T-helper 9 cell (primary cell): ENCODE measurements at places on chromosomes 7 and 10.

DNA sequence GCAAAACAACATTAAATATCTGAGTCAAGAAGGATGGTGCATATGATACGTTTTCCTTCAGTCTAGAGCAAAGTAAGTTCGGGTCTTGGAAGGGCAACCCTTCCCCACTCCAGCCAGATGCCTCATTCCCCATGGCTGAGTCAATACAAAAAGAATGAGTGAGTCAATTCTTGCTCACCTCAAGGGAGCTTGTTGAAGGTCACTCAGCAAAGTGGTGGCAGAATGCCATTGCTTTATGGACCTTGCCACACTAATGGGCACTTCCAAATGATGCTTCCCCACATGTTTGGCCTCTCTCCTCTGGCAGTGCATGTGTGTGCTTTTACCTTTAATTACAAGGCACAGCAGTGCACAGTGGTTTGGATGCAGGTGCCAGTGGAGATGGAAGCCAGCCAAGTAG, 296.5 kb downstream of the SORCS3 start:
- no peak for DNase-seq

DNA sequence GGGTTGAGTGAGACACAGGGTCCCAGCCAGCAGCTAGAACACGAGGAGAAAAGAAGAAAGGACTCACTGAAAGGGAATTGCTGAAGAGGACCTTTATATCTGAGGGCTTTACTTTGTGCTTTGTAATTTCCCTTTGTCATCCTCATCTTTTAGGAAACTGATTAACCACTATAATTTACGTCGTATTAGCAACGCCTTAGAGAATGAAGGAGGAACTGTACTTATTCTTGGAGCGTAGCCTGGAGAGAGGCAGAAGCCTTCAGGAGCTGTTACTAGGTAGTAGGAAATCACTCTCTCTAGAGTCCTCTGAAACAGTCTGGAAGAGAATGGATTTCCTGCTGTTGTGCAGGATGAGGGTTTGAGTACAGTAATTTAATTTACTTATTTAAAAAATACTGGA, 101.0 kb upstream of the STEAP1B start:
- DNase-seq = no peak

DNA sequence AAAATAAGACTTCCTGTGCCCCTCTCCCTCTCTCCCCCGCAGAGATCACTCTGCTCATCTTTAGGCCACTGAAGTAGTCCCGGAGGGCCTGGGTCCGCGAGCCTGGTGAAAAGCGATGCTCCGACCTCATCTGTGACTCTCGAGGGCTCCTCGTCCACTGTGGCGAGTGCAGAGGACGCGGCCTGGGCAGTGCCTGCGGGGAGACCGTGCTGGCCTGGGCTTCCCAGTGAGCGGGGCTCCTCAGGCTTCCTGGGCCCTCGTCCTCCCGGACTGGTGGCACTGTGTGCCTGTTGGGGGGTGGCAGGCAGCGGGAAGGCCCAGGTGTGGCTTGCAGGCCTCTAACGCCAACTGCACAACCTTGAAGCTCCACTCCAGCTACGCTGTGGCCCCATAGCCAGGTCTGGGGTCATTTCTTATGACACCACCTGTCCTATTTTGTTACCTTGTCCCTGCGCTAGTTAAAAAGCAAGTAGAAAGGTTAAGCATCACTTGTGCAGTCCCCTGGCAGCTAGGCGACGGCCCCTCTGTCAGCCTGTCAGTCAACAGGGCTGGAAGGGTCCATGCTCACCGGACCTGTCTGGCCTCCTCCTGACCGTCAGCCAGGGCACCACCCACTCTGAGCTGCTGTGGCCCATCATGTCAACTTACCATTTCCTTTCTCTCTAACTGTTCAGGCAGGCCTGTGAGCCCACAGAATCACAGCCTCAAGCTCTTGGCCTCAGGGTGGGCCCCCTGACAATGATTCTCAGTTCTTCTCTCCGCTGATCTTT, 20.5 kb downstream of the MNX1 start:
- DNase-seq = no peak

DNA sequence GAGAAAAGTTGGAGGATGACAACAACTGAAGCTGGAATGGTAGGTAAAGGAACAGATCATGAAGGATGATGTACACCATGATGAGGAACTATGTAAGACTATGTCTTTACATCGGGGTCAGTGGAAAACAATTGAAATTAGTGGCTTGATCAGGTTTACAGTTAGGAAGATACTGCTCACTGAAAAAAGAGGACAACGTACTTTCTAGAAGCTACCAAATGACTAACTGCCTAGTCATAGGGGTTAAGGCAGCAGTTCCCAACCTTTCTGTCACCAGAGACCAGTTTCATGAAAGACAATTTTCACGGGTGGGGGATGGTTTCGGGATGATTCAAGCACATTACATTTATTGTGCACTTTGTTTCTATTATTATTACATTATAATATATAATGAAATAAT, 91.6 kb upstream of the ANKRD1 start:
- DNase-seq = no peak

DNA sequence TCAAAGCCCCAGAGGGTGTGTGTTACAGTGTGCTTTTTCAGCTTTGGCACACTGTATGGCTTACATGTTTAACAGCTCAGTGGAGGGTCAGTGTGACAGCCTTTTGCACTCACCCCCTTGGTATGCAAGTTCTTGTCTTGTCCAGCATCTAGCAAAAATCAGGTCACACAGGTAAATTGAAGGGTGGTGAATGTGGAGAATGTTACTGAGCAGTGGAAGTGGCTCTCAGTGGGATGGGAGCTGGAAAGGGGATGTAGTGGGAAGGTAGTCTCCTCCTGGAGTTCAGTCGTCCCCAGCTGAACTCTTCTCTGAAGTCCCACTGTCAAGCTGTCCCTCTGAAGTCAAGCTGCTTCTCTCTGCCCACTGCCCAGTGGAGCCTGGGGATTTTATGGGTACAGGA, 21.0 kb upstream of the C10orf90 start:
- no peak for DNase-seq

DNA sequence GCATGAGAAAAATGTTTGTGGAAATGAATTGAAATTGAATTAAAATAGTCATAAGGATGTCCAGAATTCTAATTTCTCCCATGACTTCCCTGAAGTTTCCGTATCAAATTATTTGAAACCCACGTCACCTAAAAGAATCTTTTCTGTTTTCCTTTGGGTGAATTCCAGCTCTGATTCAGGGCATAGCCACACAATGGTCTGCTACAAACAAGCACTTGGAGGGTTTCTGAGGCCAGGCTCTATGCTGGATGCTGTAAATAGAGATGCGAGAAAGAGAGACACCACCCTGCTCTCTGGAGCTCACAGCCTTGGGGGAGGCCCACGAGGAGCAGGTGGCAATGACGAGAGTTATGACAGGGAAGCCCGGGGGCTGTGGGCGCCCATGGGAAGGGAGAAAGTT, 33.6 kb downstream of the GHRHR start:
- no peak for DNase-seq

DNA sequence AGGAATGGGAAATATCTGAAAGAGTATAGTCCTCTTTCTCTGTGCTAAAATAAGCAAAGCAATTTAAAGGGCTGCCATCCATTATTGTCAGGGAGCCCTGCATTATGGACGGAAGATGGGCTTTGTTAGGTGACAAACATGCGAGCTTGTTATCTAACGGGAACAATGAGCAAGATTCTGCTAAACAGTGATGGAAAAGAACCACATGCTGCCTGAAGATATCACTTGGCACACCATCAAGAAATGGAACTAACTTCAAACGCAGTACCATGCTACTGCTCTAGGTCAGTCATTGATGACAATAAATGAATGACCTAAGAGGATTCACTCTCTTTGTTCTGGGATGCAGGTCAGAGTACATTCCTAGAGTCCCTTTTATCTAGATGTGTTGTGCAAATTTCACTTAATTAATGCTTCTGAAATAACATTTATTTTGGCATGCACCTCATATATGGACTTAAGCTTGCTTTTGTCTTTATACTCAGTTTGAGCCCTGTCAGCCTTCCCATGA, 175.7 kb upstream of the PTN start:
- DNase-seq = no peak

- DNase-seq = no peak
Observed at GRCh38 chr10:792792-793100, 103.3 kb upstream of the DIP2C start.

DNA sequence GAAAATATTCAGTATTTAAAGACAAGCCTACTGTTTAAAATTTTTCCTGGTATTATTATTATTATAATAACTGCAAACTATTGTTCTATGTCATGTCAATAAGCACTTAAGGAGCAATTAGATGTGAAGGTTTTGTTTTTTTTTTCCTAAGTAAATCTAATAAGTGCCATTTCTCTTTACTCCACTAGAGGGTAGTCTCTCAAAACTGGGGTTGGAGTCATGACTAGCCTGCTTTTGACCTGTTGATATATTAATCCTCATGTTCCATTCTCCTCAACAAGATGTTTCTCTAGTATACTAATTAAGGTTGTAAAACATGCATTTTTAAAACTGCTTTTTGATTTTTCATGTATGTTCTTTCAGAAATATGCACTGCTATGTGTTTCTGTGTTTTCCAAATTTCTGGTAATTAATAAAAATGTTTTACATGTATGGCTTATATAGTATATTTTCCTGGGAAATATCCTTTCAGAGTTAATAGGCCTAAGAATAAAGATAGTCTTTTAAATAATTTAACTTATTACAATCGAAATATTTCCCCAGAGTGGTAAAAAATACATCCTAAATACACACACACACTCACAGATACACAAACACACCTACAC, 1.0 kb upstream of the LRRN3 start:
- no peak for DNase-seq

- no peak for DNase-seq
Observed at GRCh38 chr10:14578060-14578952, 196.4 kb downstream of the FAM107B start.

DNA sequence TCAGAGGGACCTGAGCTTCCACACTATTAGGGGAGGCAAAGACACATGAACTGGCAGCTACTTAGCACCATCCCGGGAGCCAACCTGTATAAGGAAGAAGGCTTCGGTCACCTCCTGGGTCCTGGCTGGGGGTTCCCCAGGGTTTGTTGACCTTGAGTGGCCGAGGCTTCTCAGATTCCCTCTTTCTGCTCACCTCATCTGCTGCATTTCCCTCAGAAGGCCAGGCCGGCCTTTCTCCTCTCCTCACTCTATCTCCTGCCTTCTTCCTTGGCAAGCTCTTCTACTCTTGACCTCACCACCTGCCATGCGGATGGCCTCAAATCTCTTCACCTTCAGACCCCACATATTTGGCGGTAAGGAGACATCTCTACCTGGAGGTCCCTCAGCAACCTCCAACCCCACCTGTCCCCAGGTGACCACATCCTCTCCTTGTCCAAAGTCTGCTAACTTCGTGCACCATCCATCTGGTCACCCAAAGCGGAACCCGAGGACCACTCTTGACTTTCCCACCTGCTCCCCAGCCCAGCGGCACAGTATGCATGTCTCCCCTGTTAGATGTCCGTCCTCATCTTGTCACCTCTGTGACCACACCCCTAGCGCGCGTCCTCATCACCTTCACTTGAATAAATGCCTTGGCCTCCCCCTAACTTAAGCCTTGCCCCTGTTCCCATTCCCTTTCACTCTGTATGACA, 133.8 kb upstream of the UNC5B start:
- DNase-seq = no peak

DNA sequence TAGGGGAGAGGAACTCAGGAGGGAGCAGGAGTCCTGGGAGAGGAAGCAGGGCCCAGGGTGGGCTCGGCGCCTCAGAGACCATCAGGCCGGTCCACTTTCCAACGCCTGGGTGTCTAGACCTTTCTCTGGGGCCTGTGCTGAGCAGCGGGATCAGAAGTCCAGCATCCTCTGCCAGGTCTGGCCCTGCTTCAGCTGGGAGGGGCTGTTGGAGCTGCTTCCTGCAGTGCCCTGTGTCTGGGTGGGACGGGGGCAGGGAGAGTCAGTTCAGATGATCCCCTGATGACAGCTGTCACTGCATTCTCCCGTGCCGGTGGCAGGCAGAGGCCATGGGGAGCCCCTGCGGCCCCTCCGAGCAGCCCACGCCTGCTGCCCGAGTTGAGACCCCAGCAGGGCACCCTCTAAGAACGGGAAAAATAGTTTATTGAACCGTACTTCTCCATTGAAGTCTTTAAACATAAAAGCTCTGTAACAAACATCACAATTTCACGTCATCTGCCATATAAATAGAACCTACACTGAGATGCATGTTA, 23.3 kb downstream of the AP5Z1 start:
- no peak for DNase-seq

DNA sequence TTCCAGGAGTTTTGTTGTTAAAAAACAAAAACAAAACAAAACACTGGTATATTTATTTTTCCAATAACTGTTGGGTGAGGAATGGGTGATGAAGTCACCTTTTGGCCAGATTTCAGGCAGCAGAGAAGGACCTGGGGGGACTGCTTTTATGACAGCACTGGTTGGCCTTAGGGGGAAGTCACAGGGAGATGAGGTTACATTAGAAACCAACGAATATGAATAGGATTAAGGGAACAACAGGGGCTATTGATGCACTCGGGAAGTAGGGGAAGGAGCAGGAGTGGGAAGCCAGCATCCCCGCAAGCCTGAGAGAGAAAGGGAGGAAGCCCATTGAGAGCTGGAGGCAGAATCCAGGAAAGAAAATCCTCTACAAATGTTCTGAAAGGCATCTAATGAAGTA, 958.4 kb downstream of the TYW1 start:
- DNase-seq = no peak

DNA sequence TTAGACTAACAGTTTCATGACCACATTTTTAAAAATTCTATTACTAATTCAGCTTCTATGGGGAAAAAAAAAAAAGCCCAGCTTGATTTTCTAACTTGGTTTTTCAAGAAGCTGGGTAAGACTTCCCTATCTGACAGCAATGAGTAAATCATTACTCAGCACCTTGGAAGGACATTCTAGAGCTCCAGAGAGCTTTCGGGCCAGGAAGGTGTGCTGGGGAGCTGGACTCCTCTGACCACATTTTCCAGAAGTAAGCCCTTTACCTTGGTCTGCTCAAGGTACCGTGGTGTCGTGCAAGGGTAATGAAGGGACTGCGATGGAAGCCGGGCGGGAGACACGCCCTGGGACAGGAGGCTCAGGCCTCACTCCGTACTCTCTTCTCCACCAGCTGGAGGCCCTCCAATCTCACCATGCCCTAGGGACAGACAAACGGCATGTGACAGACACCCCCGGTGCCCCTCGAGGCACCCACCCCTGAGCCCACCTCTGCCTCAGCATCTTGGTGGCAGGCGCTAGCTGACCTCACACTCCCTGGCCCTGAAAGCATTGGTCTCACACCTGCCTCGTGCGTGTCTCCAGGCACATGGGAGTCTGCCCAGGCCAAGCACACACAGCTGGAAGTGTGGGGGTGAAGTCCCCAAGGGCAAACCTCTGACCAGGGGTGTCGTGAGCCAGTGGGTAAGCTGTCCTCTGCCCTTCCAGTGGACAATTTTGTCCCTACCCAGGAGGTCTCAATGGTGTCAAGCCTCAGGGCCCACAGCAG, 152.1 kb downstream of the OAT start:
- DNase-seq = no peak

DNA sequence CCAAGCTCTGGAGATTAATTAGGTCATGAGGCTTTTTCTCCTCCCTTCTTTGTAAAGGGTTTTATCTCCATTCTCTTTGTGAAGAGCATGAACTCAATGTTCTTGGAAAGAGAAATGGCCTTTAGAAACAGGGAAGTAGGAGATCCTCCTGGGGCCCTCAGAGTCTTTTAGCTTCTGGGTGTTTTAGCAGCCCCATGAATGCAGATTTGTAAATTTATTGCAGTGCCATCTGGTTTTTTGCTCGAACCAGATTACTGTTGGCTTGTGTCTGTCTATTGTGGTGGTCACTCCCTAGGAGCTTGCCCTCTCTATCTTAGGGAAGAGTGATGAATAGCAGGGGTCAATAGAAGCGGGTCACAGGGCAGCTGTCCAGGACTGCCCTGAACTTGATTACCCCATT, 110.6 kb downstream of the BTRC start:
- DNase-seq = no peak

- DNase-seq = no peak
Observed at GRCh38 chr10:63646491-63646890, 125.3 kb downstream of the REEP3 start.
